Foreskin fibroblast (primary cell): ENCODE measurements at places on chromosomes 11 and 22.

DNA sequence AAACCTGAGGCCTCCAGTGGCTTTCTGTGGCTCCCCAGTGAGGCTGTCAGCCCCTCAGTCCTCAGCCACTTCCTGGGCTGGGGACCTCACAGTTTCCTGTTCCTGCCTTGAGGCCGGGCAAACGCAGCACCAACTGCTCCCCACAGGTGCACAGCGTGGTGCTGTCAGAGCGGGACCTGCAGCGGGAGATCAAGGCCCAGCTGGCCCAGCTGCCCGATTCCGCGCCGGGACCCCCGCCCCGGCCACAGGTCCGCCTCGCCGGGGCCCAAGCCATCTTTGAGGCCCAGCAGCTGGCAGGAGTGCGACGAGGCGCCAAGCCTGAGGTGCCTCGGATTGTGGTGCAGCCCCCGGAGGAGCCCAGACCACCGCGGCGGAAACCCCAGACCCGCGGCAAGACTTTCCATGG, 5.4 kb downstream of the TBC1D10C start:
- DNase-seq: no peak

DNA sequence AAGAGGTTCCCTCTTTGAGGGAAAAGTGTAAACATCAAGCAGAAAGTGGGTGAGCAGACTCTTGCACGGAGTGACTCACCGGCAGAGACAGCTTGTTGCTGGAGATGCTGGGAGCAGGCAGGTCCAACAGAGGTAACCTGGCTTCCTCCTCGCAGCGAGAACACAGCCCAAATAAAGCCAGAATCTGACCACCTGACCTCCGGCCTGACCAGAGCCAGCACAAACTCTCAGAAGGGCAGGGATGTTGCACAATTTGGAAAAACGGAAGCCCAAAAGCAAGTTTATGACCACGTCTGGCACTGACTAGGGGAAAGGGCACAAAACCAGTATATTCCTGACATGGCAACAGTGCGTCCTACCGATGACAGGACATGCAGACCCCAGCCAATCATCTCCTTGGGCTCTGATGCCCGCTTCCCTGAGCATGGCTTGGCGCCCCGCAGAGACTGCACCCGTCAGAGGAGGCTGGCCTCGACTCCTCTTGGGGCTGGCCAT, 5.4 kb downstream of the SMCO4 start:
- no peak for DNase-seq

- no peak for DNase-seq
These were observed 49.3 kb downstream of the WNT11 start for GRCh38 chr11:76156971-76157427.

DNA sequence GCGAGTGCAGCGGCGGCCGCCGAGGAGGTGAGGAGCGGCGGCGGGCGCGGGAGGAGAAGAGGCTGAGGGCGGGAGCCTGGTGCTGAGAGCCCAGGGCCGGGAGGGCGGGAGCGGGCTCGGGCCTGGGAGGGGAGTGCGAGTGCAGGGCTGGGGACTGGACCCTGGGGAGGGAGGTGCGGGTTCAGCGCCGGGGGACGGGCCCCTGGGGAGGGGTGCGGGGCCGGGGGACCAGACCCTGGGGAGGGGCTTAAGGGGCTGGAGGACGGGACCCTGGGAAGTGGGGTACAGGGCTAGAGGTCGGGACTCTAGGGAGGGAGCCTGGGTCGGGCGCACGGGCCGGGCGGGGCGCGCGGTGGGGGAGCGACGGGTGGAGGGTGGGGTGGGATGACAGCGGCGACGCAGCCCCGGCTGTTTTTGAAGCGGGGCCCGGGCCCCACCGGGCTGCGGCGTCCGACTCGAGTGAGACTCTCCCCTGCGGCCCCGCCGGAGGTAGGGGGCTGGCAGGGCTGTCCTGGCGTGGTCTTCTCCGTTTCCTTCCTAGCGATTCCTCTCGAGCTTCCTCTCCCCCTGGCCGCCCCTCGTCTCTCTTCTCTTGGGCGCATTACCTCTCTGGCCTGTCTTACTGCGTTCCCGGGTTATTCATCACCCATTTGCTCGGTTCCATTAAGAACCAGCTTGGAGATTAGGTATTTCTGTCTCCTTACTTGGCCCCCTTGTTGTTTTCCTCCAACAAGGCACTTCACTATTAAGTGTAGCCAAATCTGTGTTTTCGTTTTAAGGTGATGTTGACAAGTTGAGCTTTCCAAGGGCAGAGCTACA, 754 bp downstream of the NUP50 start:
- no peak for DNase-seq

GRCh38 chr11:48017105-48017830, 36.9 kb downstream of the PTPRJ start:
- no peak for DNase-seq

- peak; percentile 30 for DNase-seq
These were observed 38.1 kb downstream of the DBX1 start for GRCh38 chr11:20122131-20122530.

DNA sequence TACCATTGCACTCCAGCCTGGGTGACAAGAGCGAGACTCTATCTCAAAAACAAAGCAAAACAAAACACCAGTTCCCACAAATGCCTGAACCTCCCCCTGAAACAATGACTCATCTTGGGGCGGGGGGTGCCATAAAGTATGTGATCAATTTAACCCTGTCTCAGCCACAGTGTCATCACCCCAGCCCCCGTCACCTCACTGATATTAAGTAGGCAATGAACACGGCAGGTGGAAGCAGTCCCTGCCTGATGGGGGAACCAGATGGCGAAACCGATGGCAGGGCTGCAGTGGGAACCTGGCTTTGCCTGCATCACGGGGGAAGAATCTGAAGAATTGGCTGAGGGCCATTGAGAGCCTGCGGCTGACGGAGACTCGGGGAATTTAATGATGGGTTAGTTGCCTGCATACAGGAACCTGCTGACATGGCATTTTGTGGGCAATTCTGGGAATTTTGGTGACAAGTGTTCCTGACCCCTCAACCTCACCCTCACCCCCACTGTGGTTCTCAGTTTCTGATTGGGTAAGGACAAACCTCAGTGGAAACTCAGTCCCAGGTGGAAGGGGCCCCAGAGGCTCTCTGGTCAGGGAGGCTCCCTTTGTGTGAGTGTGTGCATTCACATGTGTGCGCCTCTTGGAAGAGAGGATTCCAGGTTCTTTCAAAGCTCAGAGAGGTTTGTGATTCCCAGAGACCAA, 39.1 kb upstream of the SHISAL1 start:
- DNase-seq: peak; percentile 95

GRCh38 chr22:32685512-32685911, 116.0 kb upstream of the TIMP3 start:
- no peak for DNase-seq

- DNase-seq: no peak
These were observed 31.3 kb upstream of the LRRC55 start for GRCh38 chr11:57150454-57150917.

DNA sequence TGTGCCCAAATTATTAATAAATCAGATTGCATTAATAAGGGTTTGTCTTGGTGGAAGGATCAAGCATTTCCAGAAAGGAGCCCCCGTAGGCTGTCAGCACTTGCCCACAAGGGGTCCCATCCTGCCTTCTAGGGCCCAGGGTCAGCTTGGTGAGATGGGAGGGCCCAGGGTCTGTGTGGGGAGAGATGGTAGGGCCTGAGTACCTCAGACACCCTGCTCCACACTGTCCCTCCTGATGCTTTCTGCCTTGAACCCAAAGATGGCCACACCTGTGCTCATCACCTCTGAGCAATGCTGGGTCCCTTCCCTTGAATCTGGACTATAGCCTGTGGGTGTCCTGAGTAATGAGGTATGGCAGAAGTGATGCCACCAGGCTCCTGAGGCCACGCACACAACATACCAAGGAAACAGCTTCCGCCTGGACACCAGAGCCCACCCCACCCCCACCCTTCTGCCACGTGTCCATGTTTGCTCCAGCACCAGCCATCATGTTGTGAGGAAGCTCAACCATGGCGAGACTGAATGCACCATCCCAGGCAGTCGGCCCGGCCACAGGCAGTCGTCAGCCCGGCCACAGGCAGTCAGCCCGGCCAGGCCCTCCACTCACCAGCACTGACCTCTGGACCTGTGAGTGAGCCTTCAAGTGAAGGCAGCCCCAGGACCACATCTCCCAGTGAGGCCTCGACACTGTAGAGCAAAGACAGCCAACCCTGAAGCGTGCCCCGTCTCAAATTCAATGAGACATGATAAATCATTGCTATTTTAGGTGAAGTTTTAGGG, 6.8 kb downstream of the BET1L start:
- no peak for DNase-seq

- no peak for DNase-seq
These were observed 179.6 kb upstream of the ISX start for GRCh38 chr22:34886391-34886790.

- DNase-seq: no peak
These were observed 42.6 kb upstream of the IGSF9B start for GRCh38 chr11:133999355-133999754.

GRCh38 chr11:115169251-115169650, 335.0 kb downstream of the CADM1 start:
- DNase-seq: no peak

GRCh38 chr22:46356496-46357480, 21.3 kb downstream of the TRMU start:
- DNase-seq: no peak

DNA sequence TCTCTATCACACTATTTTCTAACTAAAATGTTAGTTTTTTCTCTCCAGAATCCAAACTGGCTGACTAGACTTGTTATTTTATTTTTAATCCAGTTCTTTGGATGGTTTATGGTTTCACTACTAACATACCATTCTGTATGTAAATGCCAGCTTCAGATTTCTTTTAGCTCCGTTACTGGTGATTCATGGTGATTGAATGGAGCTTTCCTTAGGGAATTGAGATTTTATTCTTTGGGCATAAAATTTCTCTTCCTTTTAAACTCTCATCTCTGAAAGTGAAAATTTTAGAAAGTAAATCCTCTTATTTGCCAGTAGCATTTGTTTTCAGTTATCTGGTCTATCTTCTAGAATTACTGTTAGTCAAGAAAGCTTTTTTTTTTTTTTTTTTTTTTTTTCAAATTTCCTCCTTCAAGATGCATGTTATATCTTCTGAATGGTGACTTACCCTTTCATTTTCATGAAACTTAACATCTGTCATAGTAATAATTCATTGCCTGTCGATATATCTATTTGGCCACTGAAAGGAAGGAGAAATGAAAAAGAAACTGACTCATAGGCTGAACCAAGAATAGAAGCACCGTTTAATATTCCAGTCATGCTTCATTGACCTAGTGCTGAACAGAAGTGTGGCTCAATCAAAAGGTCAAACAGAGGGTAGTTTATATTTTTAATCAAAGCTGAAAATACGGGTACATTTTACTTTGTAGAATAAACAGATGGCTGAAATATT, 6.4 kb downstream of the ENDOD1 start:
- DNase-seq: no peak

- DNase-seq: peak; percentile 31
These were observed at the start of gene DCHS1 for GRCh38 chr11:6655790-6656583. Gene DCHS1, minus strand, starts transcription at chr11:6655809. Its CDS starts 14,196 bp downstream, at chr11:6641613.

- DNase-seq: no peak
These were observed 28.2 kb downstream of the MS4A10 start for GRCh38 chr11:60813324-60813723.

DNA sequence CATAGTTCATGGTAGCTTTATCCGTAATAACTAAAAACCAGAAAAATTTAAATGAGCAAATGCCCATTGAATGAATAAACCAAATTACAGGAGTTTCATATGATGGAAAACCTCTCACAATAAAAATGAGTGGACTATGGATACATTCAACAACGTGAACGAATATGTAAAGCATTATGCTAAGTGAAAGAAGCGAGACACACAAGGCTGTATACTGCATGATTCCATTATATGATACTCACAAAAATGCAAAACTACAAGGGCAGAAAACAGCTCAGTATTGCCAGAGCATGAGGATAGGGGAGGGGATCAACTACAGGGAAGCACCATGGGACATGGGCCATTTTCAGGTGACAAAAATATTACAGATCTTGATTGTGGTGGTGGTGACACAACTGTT, 22.2 kb downstream of the DDI1 start:
- DNase-seq: no peak

GRCh38 chr11:118295815-118296454, 8.6 kb upstream of the CD3E start:
- peak; percentile 48 for DNase-seq

DNA sequence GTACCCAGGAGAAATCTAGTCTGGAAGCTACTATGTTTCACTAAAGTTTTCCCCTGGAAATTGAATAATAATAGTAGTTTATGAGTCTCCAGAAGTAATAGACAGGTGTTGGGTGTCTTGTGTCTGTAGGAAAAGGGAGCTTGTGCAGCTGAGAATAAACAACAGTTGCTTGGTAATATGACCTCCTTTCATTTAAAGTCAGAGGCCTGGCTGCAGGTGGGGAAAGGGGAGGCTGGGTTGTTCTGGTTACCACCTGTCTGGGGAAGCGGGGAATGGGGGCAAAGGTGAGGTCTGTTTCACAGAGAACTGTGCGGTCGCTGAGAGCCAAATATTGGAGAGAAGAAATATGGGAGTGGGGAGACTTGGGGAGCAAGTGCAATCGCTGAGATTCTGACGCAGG, 3.3 kb upstream of the GRAMD1B start:
- no peak for DNase-seq

GRCh38 chr22:24147666-24148065, 33.6 kb upstream of the SUSD2 start:
- DNase-seq: no peak
